Lung microvascular endothelial cell (primary cell): ENCODE measurements at places on chromosomes 16 and 17. TPM values are rescaled to one million over a fixed set of nuclear protein-coding genes. Genes with fewer than 3 reads are reported as not detected.
A peak's percentile ranks its signal among the peaks of the same experiment; 100 is the strongest.

The CCL8 gene
- total RNA-seq = not detected in 2 replicates

DNA sequence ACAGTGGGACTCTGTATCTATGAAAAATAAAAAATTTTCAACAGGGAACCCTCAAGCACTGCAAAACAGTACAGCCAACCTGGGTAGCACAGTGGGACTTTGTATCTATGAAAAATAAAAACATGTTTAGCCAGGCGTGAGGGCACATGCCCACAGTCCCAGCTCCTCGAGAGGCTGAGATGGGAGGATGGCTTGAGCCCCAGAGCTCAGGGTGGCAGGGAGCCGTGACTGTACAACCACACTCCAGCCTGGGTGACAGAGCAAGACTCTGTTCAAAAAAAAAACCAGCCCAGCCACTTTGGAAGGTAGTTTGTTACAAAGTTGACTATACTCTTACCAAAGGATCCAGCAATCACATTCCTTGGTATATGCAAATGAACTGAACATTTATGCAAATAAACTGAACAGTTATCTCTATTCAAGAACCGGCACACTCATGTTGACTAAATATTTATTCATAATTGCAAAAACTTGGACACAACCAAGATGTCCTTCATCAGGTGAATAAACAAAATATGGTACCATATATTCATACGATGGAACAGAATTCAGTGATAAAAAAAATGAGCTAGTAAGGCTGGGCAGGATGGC, 5.2 kb downstream of the RPH3AL start:
- DNase-seq = no peak

The CEP20 gene
- 14.4 and 18.1 TPM in 2 replicates for total RNA-seq

- DNase-seq = no peak
Measured at GRCh38 chr17:72264682-72265405, 144.0 kb downstream of the SOX9 start.

- peak; percentile 17 for DNase-seq
Measured at GRCh38 chr17:81400996-81401722, 5.9 kb downstream of the BAHCC1 start.

- no peak for DNase-seq
Measured at GRCh38 chr17:34673995-34674890, 94.9 kb downstream of the TMEM132E start.

The GPRC5B gene
- 26.6 and 110 TPM in 2 replicates for total RNA-seq

DNA sequence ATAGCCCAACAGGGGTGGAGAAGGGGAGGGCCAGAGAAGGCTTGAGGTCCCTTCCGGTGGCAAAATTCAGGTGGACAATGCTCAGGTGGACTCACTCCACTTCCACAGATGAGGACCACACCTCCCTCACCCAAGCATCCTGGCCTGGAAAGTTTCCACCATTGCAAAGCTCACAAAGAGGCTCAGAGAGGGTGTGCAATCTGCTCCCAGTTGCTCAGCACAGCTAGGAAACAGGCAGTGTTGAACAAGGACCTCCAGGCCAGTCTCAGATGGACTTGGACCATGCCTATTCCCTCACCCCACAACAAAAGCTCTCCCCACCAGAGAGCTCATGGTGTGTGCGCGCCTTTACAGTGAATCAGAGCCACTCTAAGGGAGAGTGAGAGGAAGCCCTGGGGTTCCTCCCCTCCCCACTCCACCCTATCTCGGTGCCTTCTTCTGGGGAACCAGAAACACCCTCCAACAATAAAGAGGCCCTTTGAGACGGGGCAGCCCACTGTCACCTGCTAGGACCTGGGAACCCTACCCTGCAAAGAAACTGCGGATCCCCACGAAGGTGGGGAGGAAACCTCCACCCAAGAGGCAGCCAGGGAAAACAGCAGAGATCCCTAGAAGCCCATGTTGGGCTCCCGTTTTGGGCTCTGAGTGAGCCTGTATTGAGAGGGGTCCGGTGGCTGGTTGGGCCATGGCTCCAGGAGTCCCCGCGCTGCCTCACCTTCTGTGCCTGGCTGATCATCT, 1.6 kb downstream of the FAM83G start:
- DNase-seq = peak; percentile 50
